Activated T-helper 17 cell treated with anti-CD3 and anti-CD28 coated beads, Interleukin-2, amount 50 U/mL, for 72 hours (primary cell): ENCODE measurements at places on chromosomes 1 and 21. TPM values are rescaled to one million over a fixed set of nuclear protein-coding genes. Genes with fewer than 3 reads are reported as not detected.
A peak's percentile ranks its signal among the peaks of the same experiment; 100 is the strongest.

- ATAC-seq = no peak
These were observed 11.1 kb downstream of the LEMD1 start for GRCh38 chr1:205410581-205411298.

DNA sequence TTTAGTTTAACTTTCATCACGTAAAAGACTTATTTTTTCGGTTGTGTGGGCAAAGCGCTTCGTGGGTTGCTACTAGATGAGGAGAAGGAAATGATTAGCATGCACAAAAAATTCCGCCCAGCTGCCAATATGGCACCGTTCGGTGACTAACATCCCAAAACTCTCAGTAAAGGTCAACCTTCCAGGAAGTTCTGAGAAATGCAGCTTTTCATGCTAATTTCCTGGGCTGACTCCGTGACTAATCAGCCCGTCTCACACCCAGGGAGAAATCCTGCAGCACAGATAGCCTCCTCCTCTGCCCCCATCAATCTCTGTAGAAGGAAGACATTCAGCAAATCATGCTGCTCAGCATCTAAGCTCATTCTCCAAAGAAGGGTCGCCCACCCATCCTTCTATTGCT, 34.1 kb downstream of the TMCO4 start:
- ATAC-seq = peak; percentile 87

GRCh38 chr1:6747674-6748073, 37.6 kb upstream of the CAMTA1 start:
- no peak for ATAC-seq

DNA sequence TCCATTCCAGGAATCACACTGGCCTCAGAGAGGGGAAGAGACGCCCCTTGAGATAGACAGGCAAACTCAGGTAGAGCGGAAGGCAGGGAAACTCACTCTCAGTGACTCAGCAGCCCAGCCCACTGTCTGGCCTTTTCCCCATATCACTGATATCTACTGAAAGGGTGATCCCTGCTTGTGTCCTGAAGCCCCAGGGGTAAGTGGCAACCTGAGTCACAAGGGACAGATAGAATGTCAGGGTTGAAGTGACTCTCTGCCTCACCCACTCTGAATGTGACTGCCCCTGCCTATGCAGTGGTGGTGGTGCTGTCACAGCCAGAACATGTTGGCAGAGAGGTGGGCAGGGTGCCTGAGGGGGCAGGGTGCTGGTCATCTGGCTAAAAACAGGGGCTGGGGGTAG, 157.5 kb upstream of the FGGY start:
- peak; percentile 57 for ATAC-seq

SELENBP1 gene
- not detected for total RNA-seq

STYXL2 gene
- not detected for total RNA-seq
